Naive thymus-derived CD8-positive, alpha-beta T cell (primary cell): ENCODE measurements at places on chromosomes 2 and 18.
A peak's percentile ranks its signal among the peaks of the same experiment; 100 is the strongest.

DNA sequence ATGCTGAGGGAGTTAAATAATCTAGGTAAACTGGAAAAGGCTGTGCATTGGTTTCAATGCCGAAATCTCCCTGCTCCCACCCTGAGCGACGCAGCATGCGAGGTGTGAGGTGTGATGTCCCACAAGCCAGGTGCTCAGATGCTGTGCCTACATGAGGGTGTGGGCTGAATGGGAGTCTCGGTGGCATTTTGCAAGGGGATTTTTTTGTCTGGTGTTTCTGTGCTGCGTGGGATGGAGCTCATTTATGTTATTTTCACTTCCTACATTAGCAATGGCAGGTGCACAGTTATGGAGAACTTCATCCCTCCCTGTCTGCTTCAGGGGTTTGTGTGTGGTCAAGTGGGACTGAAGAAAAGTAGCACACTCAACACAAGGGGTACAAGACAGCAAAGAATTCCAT lies 110.2 kb upstream of the CCDC68 start:
- no peak for DNase-seq

- no peak for DNase-seq
Measured at GRCh38 chr2:16325976-16326510, 339.6 kb downstream of the CYRIA start.

DNA sequence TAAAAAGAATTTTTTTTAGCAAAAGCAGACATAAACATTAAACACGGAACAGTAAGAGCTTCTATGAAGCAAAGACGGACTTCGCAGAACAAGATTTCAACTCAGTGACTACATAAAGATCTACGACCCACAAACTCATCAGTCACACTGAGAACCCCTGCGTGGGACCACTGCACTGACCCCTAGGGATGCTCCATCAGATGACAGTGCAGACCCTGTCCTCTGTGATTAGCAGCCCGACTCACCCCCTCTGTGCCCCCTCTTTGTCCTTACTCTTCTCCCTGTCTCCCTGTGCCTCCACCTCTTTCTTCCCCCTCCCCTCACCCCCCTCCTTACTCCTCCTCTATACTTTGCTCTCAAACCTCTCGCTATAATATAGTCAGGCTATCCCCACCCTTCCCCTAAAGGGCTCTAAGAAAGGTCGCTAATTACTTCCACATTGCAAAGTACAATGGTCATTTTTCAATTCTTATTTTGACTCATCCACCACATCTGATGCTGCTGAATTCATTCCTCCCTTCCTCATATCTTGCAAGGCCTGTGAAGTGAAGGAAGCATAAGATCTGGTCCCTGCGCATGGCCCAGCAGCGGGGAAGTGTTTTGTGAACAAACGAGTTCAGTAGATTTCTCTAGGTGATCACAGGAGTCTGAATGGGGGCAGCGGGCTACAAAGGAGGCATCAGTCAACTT lies 89.3 kb downstream of the CABYR start:
- no peak for DNase-seq

GRCh38 chr2:191632426-191632825 lies 45.5 kb upstream of the NABP1 start:
- no peak for DNase-seq

GRCh38 chr18:75400366-75400765 lies 27.1 kb downstream of the SMIM21 start:
- DNase-seq = no peak

DNA sequence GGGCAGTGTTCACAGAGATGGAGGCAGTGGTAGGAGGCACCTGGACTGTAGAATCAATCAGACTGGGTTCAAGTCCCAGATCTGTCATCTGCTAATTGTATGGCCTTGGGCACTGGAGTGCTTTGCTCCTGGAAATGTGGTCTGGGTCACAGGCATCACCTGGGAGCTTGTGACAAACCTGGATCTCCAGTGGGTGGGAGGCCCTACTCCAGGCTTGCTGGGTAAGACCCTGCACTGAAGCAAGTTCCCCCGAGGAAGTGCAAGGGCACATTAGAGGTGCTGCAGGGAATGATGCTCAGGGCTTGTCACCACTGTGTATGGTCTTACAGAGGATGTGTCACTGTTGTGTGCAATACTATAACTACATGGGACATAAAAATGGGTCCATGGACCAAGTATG lies 220.5 kb upstream of the ID2 start:
- no peak for DNase-seq

DNA sequence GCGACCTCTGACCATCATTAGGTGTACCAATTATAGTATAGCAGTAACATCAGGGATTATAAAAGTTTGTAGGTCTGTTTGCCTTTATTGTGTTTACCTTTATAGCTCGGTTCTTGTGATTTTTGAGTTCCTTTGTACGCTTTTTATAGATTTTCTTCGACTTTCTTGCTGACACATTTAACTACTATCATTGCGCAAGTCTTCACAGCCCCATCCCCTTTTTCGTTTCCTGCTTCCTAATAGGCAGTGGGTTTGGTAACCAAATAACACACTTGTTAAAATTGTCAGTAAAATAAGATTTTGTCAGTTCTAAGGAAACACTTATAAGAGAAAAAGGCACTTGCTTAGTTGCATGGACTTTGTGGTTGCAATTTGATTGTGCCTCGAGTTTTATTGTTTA lies 541.5 kb downstream of the LRP1B start:
- no peak for DNase-seq

DNA sequence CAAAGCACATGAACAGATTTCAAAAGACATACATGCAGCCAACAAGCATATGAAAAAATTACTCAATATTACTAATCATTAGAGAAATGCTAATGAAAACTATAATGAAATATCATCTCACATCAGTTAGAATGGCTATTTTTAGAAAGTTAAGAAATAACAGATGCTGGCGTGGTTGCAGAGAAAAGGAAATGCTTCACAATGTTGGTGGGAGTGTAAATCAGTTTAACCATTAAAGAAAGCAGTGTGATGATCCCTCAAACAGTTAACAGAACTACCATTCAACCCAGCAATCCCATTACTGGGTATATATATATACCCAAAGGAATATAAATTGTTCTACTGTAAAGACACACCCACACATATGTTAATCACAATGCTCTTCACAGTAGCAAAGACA lies 117.7 kb upstream of the SETBP1 start:
- DNase-seq = no peak

- DNase-seq = no peak
Measured at GRCh38 chr2:121336528-121337294, 51.7 kb upstream of the TFCP2L1 start.

- DNase-seq = no peak
Measured at GRCh38 chr2:102606353-102606752, 13.0 kb upstream of the SLC9A2 start.

- no peak for DNase-seq
Measured at GRCh38 chr2:50356858-50357257, 675.1 kb downstream of the NRXN1 start.

DNA sequence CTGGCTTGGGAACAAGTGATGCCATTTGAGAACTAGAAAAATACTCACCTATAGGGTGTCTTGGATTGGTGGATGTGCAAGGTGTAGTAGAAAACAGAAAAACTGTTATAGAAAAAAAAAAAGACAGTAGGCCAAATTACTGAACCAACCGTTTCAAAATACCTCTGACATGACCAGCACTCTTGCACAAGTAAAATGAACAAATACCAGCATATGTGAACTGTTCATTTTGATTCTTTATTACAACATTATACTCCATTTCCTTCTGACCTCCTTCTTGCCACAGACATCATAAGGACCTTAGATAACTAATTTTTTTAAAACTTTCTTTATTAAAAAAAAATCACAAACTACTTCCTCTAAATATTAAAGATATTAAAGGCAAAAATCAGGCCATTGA lies 125.5 kb downstream of the ATAD2B start:
- no peak for DNase-seq

- DNase-seq = no peak
Measured at GRCh38 chr2:127400533-127400896, 12.7 kb upstream of the MAP3K2 start.

- no peak for DNase-seq
Measured at GRCh38 chr2:94872088-94872618, 923 bp downstream of the TEKT4 start.

- DNase-seq = no peak
Measured at GRCh38 chr2:2270808-2271415, 60.2 kb downstream of the MYT1L start.

- DNase-seq = no peak
Measured at GRCh38 chr2:167388497-167388896, 500.2 kb downstream of the XIRP2 start.

GRCh38 chr2:393711-394696 lies 106.1 kb upstream of the ALKAL2 start:
- peak; percentile 83 for DNase-seq

DNA sequence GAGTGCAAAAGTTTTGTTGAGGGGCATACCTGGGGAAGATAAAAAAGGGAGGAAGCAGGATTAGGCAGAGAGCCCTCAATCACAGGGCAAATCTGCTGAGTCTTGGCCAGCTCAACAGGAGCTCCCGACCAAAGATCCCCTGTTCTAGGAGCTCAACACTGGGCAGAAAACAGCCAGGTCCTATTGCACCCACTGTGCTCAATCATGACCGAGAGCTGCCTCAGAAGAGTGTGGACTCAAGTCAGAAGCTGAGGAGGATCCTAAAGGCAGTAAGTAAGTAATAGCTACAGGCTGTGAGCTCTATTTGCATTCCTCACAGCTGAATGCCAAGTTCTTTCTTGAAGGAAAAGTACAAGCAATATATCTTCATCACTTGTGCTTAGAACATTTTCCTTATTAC lies 334.4 kb upstream of the NRP2 start:
- no peak for DNase-seq

- DNase-seq = no peak
Measured at GRCh38 chr18:9020221-9020620, 82.3 kb upstream of the NDUFV2 start.

DNA sequence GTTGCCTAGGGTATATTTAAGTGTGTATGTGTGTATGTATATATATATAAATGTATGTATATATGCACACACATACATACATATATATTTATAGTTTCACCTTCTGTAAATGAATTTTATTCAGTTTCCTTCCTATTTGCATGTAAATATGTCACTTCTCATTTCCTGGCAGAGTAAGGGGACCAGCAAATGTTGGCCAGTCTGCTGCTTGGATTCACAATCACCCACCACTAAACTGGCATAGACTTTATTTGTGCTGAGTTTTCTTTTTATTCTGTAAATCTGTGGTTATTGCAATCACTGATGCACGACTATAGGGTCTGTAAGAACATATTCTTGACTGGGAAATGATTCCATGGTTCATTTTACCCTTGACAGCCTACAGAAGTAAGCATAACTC lies 640.4 kb upstream of the FAM98A start:
- no peak for DNase-seq

DNA sequence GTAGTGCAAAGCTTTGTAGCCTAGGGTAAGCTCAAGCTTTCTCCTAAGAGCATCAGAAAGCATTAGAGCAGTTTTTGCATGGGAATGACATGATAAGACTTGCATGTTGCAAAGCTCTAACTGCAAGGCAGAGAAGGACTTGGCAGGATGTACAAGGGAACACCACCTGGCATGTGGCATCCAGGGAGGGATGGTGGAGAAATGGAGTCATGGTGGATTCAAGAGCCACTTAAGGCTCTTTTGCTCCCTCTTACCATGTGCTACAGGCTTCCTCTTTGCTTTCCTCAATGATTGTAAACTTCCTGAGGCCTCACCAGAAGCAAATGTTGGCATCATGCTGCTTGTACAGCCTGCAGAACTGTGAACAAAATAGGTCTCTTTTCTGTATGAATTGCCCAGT lies 266.0 kb downstream of the GLI2 start:
- no peak for DNase-seq

DNA sequence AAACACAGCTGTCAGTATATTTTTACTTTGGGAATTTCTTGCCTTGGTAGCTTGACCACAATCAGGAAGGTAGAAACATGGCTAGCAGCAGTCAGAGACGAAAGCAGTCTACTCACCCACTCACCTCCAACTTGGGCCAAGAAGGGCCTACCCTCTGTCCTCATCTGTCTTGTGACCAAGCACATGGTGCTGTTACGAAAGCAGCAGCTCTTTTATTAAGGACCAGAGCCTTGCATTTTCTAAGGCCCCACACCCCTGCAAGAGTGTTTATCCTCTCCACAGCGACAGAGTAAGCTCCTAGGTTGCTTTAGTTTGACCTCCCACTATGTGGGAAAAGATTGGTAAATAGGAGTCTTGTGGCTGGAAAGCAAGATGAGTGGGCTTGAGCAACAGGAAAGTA lies 31.3 kb upstream of the MSTN start:
- DNase-seq = no peak

DNA sequence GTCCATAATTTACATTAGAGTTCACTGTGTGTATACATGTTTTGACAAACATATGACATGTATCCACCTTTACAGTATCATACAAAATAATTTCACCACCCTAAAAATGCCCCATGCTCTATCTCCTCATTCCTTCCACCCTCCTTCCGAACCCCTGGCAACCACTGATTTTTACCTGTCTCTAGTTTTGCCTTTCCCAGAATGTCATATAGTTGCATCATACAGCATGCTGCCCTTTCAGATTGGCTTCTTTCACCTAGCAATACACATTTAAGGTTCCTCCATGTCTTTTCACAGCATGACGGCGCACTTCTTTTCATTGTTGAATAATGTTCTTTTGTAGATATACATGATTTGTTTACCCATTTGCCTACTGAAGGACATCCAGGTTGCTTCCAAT lies 10.4 kb downstream of the LRPPRC start:
- no peak for DNase-seq

DNA sequence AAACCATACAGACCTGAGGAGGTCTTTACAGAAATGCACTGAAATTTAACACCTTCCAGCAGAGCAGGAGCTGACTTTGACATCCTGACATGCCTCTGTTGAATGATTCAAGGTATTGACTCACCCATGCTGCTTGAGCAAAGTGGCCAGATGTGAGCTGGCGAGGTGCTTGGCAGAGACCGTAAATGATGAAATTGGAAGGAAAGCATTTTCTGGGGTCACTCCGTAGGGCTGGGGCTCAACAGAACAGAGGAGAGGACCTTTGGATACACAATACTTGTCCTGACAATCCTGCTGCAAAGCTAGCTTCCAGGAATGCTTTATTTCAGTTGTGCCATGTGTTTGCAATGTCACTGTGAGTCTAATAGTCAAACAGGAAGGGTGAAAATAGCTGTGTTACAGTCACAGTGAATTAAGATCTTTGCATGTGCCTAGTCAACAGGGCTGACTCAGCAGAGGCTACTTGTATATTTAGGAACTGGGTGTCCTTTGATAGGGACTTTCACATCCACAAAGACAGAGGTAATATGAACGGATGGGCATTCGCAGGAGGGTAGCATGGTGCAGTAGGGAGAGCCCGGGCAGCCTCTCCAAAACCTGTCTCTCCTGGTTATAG lies 31.6 kb upstream of the NCK2 start:
- no peak for DNase-seq

- no peak for DNase-seq
Measured at GRCh38 chr2:95052307-95052706, 26.8 kb downstream of the MAL start.

- DNase-seq = no peak
Measured at GRCh38 chr18:57627488-57627887, 5.9 kb upstream of the NARS1 start.

DNA sequence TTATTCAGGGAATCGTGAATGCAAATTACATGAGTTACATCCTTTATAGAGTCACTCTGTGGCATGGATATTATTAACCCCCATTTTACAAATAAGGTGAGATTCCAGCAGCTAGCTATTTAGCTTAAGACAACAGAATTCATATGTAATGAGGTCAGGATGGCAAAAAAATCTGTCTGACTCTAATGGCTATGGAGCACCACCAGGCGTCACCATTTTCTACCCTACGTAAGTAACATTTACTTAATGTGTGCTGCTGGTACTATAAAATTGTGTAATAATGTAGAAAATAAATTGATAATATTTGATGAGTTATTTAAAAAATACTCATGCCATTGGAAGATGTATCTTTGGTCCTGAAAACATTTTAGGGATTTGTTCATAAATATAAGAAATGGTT lies 2040.1 kb upstream of the LRRTM1 start:
- no peak for DNase-seq
